Cardiac muscle cell (in vitro differentiated cells and primary cell): ENCODE measurements at places on chromosomes 11 and 22.

DNA sequence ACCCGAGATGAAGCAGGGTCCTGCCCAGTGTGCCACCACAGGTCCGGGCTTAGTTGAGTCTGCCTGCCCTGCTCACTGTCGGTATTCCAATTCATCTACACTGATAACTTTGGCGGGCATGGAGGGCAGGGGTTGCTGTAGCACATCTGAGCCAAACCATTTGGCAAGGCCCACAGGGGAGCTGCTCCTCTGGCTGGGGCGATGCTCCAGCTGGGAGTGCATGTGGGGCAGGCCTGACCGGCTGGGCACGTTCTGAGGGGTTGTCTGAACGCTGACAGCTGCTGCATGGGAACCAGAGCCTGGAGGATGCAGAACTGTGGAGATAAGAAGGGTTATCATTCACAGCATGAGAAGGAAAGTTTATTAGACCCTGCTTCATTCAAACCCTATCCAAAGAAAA is 40.4 kb downstream of the DRG1 start:
- no peak for DNase-seq

- no peak for DNase-seq
Measured at GRCh38 chr11:69635804-69636511, 5.0 kb upstream of the CCND1 start.

GRCh38 chr11:124643605-124644425 is 21.2 kb downstream of the TBRG1 start:
- DNase-seq: peak; percentile 93

DNA sequence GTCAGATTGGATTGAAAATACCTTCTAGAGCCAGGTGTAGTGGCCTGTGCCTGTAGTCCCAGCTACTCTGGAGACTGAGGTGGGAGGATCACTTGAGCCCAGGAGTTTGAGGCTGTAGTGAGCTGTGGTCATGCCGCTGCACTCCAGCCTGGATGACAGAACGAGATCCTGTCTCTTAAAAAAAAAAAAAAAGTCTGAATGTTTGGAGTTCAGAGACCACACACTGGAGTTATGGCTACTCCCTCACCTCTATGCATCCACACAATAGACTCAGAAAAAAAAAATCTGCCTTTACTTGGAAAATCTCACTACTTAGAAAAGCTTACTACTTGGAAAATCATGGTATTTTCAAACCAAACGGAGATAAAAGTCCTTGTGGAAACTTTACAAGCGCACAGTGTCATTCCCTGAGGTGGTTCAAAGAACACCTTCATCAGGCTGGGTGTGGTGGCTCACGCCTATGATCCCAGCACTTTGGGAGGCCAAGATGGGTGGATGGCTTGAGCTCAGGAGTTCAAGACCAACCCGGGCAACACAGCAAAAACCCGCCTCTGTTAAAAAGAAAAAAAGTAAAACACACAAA is 63.9 kb upstream of the PICALM start:
- DNase-seq: no peak

DNA sequence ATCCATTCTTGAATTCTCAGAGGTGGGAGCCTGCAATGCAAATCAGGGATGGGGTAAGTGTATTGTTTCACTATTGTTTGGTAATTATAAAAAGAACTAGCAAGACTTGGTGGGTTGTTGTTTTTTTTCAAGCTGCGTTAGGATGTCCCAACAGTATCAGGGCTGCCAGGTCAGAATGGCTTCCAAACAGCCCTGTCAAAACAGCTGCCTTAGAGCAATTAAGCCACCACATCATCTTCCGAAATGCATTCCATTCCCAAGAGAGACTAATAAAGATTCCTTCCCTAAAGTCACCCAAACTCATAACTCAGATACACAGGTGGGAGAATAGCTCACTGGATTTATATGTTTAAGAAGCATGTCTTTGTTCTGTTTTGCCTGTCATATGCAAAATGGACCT is 23.5 kb downstream of the BBOX1 start:
- DNase-seq: no peak

GRCh38 chr11:42265072-42265471 is 805.6 kb upstream of the LRRC4C start:
- DNase-seq: no peak

DNA sequence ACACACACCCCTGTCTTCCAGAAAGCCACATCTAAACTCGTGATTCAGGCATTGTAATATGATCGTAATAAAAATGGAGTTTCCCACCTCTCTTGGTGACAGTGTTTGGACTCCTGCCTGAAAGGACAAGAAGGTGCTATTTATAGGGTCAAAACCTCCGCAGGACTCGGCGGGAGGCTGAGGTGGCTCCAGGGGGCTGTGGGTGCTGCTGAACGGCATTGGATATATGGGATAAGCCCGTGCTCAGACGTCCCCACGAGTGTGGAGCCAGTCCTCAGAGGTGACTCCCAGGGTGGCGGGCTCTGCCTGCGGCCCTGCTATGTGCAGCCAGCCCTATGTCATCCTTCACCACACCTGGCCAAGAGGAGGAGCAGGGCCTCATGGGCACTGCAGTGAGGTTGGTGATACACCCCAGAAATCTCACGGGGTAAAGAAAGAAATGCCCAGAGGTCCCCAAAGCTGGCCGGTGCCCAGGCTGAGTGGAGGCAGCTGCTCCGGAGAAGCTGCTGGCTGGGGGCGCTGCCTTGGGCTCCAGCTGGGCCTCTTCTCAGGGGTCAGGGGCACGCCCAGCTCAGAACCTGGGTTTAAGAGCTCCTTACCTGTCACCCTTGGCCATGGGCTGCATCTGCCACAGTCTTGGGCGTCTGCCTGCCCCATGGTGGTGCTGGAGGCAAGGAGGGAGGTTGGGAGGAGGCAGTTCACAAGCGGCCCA is 5.1 kb upstream of the OSBPL5 start:
- DNase-seq: no peak

DNA sequence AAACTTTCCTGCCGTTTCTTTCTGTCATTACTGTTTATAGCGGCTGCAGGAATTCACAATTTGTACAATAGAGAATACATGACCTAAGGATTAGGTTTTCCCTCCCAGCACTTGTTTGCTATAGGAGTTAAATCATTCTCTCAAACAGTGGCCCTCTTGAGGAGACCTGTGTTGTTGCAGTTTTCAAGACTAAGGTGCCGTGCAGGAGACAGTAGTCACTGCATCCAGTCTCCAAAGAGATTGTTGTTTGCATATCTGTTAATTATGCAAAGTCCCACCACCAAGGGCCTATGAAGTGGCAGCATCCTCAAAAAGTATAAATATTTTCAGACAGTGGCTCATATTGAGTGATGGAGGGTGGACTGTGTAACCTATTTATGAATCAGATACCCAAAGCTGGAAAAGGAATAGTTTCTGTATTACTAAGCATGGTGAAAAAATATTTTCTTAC is 2.3 kb downstream of the PRSS23 start:
- DNase-seq: peak; percentile 60

- DNase-seq: peak; percentile 71
Measured at GRCh38 chr11:3340025-3340424, 38.9 kb downstream of the ZNF195 start.

- no peak for DNase-seq
Measured at GRCh38 chr11:74238243-74238642, 67.2 kb downstream of the PPME1 start.

GRCh38 chr22:37162221-37163095 is 12.7 kb upstream of the IL2RB start:
- no peak for DNase-seq

- no peak for DNase-seq
Measured at GRCh38 chr22:41826021-41826420, 6.9 kb upstream of the SREBF2 start.

DNA sequence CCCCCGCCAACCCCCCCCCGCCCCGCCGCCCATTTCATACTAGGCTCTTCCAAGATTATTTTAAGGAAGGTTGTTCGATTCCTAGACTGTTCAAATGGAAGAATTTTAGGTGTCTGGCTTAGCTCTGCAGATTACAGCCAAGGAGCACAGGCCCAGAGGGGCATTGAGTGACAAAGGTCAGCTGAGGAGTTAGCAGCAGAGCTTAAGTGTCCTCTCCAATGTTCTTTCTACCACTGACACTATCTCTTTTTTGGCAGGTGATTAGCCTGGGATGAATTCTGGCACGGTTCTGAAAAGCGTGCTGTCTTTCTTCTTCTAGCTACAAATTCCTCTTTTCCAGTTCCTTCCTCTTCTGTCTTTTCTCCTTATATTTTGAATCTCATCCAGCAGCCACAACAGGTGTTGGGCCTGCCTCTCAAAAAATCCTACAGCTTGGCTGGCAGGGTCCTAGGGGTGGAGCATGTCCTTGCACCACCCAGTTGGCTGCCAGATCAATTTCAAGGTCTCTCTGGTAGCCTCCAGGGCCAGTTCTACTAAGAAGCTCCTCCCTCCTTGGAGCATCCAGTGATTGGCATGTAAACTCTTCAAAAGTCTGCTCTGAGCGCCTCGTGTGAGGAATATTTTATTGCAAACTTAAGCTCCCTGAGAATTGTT is 23.0 kb downstream of the KCNE3 start:
- no peak for DNase-seq

DNA sequence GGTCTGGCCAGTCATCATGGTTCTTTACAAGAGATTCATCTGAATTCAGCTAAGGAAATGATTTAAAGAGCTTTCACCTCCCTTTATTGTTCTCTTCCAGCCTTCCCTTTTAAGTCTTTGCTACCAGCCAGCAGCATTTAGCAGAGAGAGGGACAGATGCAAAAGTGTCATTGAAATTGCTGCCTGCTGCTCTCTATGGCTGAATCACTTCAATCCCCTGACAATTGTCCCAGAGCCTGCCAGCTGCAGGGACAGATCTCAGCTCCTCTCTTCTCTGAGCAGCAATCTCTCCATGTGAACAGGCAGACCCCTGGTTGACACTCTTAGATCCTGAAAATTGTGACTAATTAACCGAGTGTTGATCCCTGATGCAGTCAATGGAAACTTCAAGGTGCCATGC is 816.9 kb upstream of the CCDC90B start:
- DNase-seq: no peak

DNA sequence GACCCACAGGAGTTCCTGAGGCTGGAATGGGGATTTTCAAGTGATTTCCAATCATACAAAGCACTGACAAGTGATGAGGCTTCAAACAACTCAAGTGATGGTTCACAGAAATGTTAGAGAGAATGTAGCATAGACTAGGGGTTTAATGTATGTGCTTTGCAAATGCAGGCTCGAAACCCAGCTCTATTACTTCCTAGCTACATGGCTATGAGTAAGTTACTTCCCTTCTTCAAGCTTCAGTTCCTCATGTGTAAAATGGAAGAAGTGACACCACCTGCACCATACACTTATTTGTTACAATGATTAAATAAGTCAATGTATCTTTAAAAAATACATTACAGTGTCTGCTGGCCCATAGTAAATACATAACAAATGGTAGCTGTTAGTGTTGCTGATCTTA is 139.8 kb downstream of the CCDC81 start:
- DNase-seq: no peak

- no peak for DNase-seq
Measured at GRCh38 chr22:34072585-34072984, 152.3 kb upstream of the LARGE1 start.

- no peak for DNase-seq
Measured at GRCh38 chr22:48226026-48227013, 1463.9 kb downstream of the TBC1D22A start.

DNA sequence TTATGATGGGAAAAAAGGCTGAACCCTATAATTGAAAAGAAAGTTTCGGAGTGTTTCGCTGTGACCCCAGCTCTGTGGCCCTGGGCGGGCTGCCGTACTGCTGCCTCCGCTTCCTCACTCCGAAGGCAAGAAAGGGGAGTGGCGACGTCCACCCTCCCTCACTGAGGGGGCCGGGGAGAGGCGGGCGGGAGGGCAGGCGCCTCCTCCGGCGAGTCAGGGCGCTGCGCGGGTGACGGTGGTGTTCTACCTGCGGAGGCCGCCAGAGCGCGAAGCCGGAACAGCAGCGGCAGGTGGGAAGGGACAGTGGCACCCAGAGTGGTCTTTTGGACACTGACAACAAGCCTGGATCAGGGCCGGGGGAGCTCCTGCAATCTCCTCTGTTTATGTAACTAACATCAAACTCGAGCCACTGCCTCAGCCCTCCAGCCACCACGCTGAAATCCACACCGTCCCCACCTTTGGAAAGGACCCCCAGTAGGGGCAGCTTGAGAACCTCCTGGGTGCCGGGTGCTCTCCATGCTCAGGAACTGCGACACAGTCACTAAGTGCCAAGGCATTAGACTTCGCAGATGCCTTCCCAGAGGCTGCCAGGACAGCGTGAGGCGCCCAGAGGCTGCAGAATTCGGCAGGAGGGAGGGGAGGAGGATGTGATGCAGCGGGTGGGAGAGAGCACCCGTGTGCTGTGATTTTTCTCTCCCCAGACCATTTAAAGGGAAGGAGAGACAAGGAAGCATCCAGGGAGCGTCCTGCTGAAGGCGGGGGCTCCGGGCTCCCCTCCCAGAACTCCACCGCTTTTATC is 25.5 kb downstream of the BID start:
- DNase-seq: peak; percentile 27

DNA sequence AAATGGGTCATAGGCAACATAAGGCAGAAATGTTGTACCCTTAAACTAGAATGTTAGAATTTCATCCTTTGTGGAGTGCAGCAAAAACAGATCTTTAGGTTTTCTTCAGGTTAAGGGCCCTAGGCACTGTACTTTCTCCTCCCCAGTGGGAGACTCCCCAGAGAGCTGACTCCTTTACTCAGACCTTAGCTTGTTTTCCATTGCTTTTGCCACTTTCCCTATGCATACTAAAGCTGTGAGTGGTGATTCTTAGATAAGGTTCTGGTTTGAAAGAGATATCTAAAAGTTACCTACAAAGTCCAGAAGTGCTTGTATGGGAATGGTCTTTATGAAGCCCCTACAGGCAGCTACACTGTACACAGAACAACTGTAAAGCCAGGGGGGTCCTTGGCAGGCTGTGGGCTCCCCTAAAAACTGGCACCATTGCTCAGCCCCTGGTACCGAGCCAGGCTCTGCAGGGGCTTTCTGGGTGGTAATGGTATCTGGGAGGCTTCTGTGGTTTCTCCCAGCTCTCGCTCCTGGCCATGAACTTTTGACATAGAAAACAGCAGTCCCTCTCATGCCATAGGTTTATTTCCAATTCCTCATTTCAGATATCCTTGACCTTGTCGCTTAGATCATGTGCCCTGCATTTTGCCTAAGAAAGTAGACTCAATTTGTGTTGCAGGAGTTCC is 23.2 kb downstream of the AMOTL1 start:
- DNase-seq: no peak

DNA sequence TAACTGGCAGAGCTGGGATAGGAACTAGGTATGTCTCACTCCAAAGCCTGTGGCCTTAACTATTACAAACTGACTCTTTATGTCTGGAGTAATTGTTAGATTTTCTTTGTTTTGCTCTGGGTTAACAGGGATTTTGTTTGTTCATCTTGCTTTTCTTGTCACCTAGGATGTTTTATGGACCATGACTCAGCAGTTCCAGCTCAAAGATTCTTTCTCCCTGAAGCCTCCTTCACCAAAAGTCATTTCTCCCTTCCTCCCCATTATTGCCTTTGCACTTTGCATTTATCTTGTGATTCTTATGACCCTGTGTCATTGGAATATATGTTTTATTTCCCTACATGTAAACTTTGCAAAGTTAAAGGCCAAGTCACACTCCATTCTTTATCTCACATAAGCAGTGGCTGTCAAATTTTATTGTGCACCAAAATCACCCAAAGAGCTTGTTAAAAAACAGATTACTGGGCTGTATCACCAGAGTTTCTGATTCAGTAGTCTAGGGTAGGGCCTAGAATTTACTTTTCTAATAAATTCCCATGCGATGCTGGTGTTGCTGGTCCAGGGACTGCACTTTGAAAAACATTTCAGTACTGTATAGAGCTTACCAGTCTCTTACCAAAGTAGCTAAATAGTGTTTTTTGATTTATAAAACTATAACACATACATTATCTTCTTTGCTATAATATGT is 327.7 kb downstream of the DLG2 start:
- no peak for DNase-seq

- DNase-seq: no peak
Measured at GRCh38 chr11:120179057-120179672, 31.7 kb upstream of the OAF start.

GRCh38 chr11:69461272-69461962 is 20.0 kb upstream of the LINC01488 start:
- DNase-seq: no peak
